ENCODE measurements at places on chromosomes 6 and 20.
A peak's percentile ranks its signal among the peaks of the same experiment; 100 is the strongest.

- DNase-seq: no peak
Measured at GRCh38 chr6:108083349-108083748, 8.8 kb upstream of the OSTM1 start.

- DNase-seq: peak; percentile 56
Measured at GRCh38 chr6:33585403-33586107, 5.5 kb upstream of the BAK1 start.

DNA sequence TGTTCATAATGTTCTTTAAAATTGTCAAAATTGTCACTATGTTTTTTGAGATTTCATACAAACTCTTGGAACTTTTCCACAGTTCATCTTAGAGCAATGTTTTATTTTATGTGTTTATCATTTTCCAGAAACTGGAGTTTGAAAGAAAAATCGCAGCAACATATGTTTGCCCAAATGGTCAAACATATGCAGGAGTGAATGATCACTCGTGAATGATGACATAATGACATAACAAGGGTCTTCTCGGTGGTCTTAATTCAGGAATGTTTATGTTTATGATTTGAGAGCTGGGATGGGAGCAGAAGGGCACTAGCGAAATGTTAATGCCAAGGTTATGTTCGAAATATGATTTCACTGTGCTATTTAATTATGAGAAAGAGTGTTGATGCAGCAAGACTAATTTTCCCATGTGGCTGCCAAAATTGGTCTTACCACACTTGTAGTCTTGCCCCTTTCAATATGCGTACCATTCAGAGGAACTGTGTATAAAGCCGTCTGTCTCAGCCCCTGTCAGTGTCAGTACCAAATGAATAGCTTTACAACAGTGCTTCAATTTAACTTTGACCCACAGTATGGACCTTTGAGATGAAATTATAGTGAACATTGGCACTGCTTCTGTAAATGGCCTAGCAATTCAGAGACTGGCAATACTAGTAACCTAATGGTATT, 152.3 kb downstream of the CARMIL1 start:
- no peak for DNase-seq

GRCh38 chr20:43183536-43184070, 6.1 kb downstream of the PTPRT start:
- no peak for DNase-seq

DNA sequence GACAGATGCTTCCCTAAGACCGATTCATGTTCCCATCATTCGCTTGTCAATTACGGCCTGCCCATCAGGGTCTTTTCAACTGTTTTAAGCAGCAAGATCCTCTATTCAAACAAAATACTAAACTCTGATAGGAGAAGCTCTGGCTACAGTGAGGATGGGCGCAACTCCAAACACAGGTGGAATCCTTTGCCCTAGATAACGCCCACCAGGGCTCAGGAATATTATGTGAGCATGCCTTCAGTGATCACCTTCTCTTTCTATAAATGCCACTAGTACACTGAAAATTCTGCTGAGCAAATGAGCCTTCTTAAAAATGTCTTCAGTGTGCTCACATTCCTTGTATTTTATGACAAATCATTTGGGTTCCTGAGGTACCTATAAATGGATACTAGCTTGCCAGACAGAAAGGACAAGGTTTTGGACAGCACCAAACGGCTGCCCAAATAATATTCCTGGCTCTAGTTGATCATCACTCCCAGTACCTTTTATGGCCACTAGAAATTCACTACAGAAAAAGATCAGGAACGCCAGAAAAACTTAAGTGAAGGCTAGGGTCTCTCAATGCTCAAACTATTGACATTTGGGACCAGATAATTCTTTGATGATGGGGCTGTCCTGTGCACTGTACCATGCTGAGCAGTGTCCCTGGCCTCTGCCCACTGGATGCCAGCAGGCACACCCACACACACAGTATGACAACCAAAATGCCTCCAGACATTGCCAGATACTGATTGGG, 13.1 kb downstream of the ZNF217 start:
- DNase-seq: no peak

GRCh38 chr6:45473121-45473993, 95.6 kb upstream of the SUPT3H start:
- DNase-seq: no peak

All from NCI-H1048 (cell line).